Endothelial cell (in vitro differentiated cells): ENCODE measurements at places on chromosomes 7 and 10. TPM values are rescaled to one million over a fixed set of nuclear protein-coding genes. Genes with fewer than 3 reads are reported as not detected.

LAMB4 gene
- total RNA-seq = 1.1 TPM

HUS1 gene
- 27.4 TPM for total RNA-seq

TRIM56 gene
- total RNA-seq = 5.3 TPM

SHLD2 gene
- total RNA-seq = 16.1 TPM

RARRES2 gene
- total RNA-seq = 4.9 TPM

FGF8 gene
- 1.1 TPM for total RNA-seq

GDF10 gene
- 0.74 TPM for total RNA-seq

LIPN gene
- total RNA-seq = not detected

PON1 gene
- total RNA-seq = 1.5 TPM

CCDC146 gene
- 4.5 TPM for total RNA-seq

OR2A5 gene
- total RNA-seq = not detected

DNA sequence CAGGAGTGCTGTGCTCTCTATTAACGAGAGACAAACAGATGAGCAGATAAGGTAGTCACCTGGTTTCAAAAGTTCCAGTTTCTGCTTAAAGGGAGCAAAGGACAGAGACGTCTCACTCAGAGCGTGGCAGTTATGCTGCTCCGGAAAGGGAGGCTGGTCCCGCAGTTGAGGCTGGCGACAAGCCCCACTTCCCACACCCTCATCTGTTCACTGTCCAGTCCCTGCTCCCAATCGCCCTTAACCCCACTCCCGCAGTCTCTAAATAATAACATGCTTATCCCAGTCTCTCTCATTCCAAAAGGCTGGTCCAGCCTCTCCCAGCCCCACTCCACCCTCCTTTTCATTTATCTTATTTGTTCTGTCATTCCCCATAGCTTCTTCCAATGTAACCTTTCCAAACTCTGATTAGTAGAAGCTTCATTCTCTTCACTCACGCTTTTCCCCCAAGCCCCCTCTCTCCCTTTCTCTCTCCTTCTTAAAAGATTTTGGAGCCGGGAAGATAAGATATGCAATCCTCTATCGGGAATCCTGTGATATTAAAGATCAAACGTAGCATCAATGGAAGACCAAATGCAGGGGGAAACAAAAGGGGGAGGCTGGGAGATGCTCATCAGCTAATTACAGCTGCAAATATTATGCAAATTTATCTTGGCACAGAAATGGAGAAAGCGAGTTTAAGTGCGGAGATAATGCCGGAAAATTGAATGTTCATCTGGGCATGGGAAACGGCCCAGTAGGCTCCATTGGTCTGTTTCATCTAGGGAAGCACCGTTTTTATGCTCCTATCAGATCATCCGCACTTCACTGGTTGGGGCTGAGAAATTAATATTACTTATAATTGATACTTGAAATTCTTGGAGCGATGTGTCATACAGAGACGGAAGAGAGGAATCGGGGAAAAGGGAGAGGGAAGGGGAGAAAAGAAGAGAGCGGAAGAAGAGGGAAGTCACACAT is 16.3 kb upstream of the GATA3 start:
- no peak overlapping the region for H3K27ac ChIP-seq
- peak overlapping the region; percentile 33 for H3K4me3 ChIP-seq
- H3K4me1 ChIP-seq = peaks cover 42% of the 10 kb centered on the region
- no peak for DNase-seq
- H3K36me3 ChIP-seq = no peaks in the 10 kb centered on the region
- peaks cover 34% of the 10 kb centered on the region for H3K27me3 ChIP-seq

- DNase-seq = no peak
- no peaks in the 10 kb centered on the region for H3K27me3 ChIP-seq
- H3K36me3 ChIP-seq = peaks cover 3% of the 10 kb centered on the region
- peaks cover 7% of the 10 kb centered on the region for H3K4me1 ChIP-seq
Measured at GRCh38 chr10:122852261-122852660, 6.6 kb upstream of the CUZD1 start.

GRCh38 chr10:35035606-35036005 is 54.5 kb downstream of the CUL2 start:
- DNase-seq = no peak
- no peak overlapping the region for H3K4me3 ChIP-seq
- H3K36me3 ChIP-seq = peaks cover 21% of the 10 kb centered on the region
- no peaks in the 10 kb centered on the region for H3K4me1 ChIP-seq
- H3K27ac ChIP-seq = no peak overlapping the region
- H3K27me3 ChIP-seq = peaks cover 2% of the 10 kb centered on the region

DNA sequence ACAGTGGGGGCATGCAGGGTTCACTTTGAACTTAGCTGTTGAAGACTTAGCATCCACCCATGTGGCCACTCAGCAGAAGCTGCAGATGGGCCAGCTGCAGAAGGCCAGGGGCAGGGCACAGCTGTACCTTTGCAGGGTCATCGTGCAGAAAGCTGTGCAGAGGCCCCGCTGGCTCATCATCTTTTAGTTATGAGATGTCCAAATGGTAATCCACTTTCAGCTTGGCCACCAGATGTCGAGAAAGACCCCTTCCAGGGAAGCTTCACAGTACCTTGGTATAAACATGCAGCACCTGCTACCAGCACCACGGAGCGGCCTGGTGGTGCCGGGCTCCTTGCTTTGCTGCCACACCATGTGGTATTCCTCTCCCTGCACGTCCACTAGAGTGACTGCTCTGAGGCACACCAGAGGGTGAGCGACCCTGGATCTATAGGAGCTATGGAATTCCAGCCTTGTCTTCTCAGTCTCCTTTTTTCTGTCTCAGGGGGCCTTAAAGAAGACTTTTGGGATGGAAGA is 74.2 kb upstream of the LAMB4 start:
- H3K4me1 ChIP-seq = peaks cover 8% of the 10 kb centered on the region
- no peaks in the 10 kb centered on the region for H3K27me3 ChIP-seq
- H3K4me3 ChIP-seq = no peak overlapping the region
- no peaks in the 10 kb centered on the region for H3K36me3 ChIP-seq
- no peak overlapping the region for H3K27ac ChIP-seq

- peak; percentile 75 for DNase-seq
- peak overlapping the region; percentile 85 for H3K4me3 ChIP-seq
- H3K36me3 ChIP-seq = peaks cover 9% of the 10 kb centered on the region
- peak overlapping the region; percentile 4 for H3K27ac ChIP-seq
Measured at GRCh38 chr7:151168003-151168786, 701 bp upstream of the GBX1 start.

- H3K27ac ChIP-seq = no peak overlapping the region
- H3K27me3 ChIP-seq = no peaks in the 10 kb centered on the region
- no peaks in the 10 kb centered on the region for H3K36me3 ChIP-seq
- no peak for DNase-seq
- H3K4me1 ChIP-seq = no peaks in the 10 kb centered on the region
- no peak overlapping the region for H3K4me3 ChIP-seq
Measured at GRCh38 chr10:71089162-71089561, 123.2 kb upstream of the UNC5B start.

- DNase-seq = no peak
- H3K4me3 ChIP-seq = no peak overlapping the region
- no peak overlapping the region for H3K27ac ChIP-seq
- peaks cover 1% of the 10 kb centered on the region for H3K27me3 ChIP-seq
Measured at GRCh38 chr7:131943211-131943610, 386.8 kb upstream of the PODXL start.

- H3K27ac ChIP-seq = no peak overlapping the region
- no peaks in the 10 kb centered on the region for H3K36me3 ChIP-seq
- H3K27me3 ChIP-seq = peaks cover 15% of the 10 kb centered on the region
Measured at GRCh38 chr10:132452216-132452650, 55.2 kb downstream of the PWWP2B start.

DNA sequence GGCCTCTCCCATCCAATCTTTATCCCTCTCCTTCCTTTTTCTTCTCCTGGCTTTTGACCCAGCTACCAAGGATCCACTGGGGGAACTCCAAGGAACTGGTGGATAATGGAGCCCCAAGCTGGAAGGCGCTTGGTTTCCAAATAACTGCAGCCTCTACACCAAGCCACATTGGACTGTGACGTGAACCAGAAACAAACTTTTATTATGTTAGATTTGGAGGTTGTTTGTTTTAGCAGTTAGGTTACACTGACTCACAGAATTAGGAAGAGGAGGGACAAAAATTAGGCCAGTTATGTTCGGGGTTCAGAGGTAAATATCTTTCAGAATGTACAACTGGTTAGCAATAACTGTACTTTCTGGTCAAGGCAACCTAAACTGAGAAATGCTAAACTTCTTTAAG is 21.3 kb upstream of the ANK3 start:
- no peak overlapping the region for H3K27ac ChIP-seq
- H3K36me3 ChIP-seq = no peaks in the 10 kb centered on the region
- H3K4me3 ChIP-seq = no peak overlapping the region
- DNase-seq = no peak
- no peaks in the 10 kb centered on the region for H3K4me1 ChIP-seq

DNA sequence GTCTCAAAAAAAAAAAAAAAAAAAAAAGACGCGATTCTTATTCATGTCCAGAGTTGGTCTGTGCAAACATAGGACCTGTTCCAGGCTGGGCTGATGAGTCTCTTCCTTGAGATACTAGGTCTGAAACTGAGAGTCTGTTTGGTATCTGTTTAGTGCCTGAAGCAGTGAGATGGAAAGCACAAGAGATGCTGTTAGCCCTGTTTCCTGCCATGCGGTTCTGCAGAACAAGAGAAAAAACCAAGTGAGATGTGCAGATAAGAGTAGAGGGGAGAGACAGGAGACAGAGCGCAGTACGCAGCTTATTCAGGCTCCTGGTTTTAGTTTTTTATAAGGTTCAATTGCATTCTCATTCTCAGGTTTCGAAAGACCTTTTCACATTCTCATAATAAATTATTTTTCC is 85.8 kb upstream of the PRKCQ start:
- no peak for DNase-seq
- H3K4me1 ChIP-seq = peaks cover 9% of the 10 kb centered on the region
- no peaks in the 10 kb centered on the region for H3K27me3 ChIP-seq
- H3K36me3 ChIP-seq = no peaks in the 10 kb centered on the region
- no peak overlapping the region for H3K27ac ChIP-seq
- no peak overlapping the region for H3K4me3 ChIP-seq

DNA sequence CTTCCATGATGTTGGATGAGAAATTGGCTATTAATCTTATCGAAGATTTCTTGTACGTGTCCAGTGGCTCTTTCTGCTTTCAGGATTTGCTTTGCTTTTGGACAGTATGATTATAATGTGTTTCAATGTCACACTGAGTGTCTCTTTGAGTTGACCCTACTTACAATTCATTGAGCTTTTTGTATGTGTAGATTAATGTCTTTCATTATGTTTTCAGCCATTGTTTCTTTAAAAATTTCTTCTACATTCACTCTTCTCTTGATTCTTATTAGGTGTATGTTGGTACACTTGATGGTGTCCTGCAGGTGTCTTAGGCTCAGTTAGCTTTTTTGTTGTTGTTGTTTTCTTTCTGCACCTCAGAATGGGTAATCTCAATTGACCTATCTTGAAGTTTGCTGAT is 16.6 kb downstream of the PLAC9 start:
- H3K27ac ChIP-seq = no peak overlapping the region
- H3K4me1 ChIP-seq = no peaks in the 10 kb centered on the region
- no peak overlapping the region for H3K4me3 ChIP-seq
- no peak for DNase-seq
- H3K36me3 ChIP-seq = peaks cover 4% of the 10 kb centered on the region

- no peak overlapping the region for H3K27ac ChIP-seq
- DNase-seq = no peak
- peaks cover 18% of the 10 kb centered on the region for H3K36me3 ChIP-seq
- H3K4me1 ChIP-seq = peaks cover 29% of the 10 kb centered on the region
- no peak overlapping the region for H3K4me3 ChIP-seq
- peaks cover 11% of the 10 kb centered on the region for H3K27me3 ChIP-seq
Measured at GRCh38 chr10:70884741-70885140, 3.6 kb downstream of the PCBD1 start.

- H3K27ac ChIP-seq = no peak overlapping the region
- no peak overlapping the region for H3K4me3 ChIP-seq
- no peaks in the 10 kb centered on the region for H3K4me1 ChIP-seq
Measured at GRCh38 chr7:92010215-92010614, 69.6 kb downstream of the AKAP9 start.

GRCh38 chr10:31081937-31082840 is 50.5 kb upstream of the ZNF438 start:
- H3K27me3 ChIP-seq = peaks cover 1% of the 10 kb centered on the region
- H3K27ac ChIP-seq = no peak overlapping the region
- peaks cover 4% of the 10 kb centered on the region for H3K4me1 ChIP-seq
- H3K4me3 ChIP-seq = no peak overlapping the region

- DNase-seq = no peak
- no peaks in the 10 kb centered on the region for H3K4me1 ChIP-seq
- no peaks in the 10 kb centered on the region for H3K36me3 ChIP-seq
- H3K27me3 ChIP-seq = peaks cover 5% of the 10 kb centered on the region
- H3K27ac ChIP-seq = no peak overlapping the region
Measured at GRCh38 chr10:43970018-43970698, 321.5 kb upstream of the ZNF32 start.

- H3K27me3 ChIP-seq = peaks cover 5% of the 10 kb centered on the region
- H3K4me1 ChIP-seq = peaks cover 37% of the 10 kb centered on the region
- no peak overlapping the region for H3K27ac ChIP-seq
- no peak overlapping the region for H3K4me3 ChIP-seq
- DNase-seq = no peak
- peaks cover 5% of the 10 kb centered on the region for H3K36me3 ChIP-seq
Measured at GRCh38 chr10:127298381-127298780, 102.0 kb upstream of the INSYN2A start.

DNA sequence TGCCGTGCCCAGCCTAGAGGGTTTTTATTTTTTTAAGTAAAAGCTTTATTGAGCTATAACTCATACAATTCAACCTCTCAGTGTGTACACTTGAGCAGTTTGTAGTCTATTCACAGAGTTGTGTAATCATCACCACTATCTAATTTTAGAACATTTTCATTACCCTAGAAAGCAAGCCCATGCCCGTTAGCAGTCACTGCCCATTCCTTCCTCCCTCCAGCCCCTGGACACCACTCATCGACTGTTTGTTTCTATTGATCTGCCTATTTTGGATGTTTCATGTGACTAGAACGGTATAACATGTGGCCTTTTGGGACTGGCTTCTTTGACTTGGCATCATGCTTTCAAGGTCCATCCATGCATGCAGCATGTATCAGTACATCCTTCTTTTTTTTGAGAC is 25.7 kb upstream of the SEC61A2 start:
- DNase-seq = no peak
- no peak overlapping the region for H3K27ac ChIP-seq
- H3K36me3 ChIP-seq = peaks cover 35% of the 10 kb centered on the region
- H3K4me1 ChIP-seq = peaks cover 4% of the 10 kb centered on the region

DNA sequence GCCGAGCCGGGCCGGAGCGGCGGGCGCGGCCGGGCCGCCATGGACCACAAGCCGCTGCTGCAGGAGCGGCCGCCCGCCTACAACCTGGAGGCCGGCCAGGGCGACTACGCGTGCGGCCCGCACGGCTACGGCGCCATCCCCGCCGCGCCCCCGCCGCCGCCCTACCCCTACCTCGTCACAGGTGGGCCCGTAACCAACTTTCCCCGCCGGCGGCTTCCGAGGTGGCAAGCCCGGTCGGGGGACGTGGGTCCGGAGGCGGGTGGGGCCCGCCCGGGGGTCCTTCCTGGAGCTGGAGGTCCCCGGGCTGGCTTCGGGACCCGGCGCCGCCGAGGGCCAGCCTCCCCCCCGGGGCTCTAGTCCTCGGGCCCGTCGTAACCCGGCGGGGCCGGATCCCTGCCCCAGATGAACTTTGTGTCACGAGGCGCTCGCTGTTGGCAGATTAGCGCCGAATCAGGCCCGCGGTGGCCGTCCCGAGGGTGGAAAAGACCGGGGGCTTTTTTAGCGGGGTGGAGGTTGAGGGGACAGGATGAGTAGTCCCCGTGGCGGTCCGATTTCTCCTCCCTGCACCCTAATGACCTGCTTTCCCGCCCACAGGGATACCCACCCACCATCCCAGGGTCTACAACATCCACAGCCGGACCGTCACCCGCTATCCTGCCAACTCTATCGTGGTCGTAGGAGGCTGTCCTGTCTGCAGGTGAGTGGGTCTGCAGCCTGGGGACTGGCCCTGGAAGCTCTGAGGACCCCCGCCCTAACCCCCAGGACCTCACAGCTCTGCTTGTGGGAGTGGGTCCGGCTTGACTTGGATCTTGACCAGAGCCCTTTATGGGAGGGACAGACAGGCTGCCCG is 496 bp downstream of the BRI3 start:
- H3K36me3 ChIP-seq = peaks cover 13% of the 10 kb centered on the region
- H3K4me1 ChIP-seq = peaks cover 35% of the 10 kb centered on the region
- peak; percentile 31 for DNase-seq
